D721Med (cell line): ENCODE measurements at places on chromosomes 12 and 14.

- DNase-seq, result no peak
Measured at GRCh38 chr12:124475295-124476010, 92.0 kb downstream of the NCOR2 start.

DNA sequence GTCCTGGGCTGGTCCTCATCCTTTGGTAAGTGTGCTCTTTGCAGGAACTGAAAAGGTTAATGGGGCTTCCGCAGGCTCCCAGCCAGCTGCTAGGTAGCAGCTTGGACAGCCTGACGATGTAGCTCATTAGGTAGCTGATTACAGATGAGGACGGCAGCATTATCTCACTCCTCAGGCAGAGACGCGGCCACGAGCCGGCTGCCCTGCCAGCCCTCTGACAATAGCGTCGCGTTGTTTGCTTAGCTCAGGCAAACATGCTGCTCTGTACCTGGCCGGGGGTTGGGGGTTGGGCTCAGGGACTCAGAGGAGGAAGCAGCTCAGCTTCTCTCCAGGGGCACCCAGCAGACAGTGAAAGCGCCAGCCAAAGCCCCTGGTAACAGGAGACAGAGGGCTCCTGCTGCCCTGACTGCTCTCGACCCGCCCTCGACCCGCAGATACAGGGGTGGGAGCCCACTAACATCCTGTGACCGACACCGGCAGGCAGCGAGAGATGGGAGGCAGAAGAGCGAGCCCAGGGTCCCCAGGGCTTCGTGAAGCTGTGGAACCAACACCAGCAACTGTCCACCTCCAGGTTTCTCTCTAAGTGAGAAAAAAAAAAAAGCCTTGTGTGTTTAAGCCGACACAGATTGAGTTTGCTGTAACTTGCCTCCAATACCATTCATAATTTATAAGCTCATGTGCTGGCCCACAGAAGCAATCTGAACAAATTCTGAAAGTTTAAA, 53.4 kb upstream of the DLK1 start:
- DNase-seq, result no peak

GRCh38 chr14:74014299-74014698, 4.8 kb downstream of the ENTPD5 start:
- DNase-seq, result no peak

DNA sequence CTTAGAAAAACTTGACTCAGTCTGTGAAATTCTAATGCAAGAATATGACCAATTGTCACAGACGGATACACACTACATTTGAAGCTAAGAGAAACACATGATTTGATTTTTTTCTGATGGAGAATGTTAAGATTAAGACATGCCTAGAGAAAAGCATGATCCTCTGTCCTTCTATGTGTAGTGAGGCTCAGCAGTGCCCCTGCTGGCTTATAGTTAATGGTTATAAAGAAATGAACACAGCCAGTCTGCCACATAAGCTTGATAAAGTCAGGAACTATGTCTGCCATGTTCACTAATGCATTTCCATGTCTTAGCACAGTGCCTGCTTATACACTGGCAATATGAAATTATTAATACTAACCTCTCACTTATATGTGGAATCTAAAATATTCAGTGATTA, 168.1 kb upstream of the DAAM1 start:
- DNase-seq, result no peak

DNA sequence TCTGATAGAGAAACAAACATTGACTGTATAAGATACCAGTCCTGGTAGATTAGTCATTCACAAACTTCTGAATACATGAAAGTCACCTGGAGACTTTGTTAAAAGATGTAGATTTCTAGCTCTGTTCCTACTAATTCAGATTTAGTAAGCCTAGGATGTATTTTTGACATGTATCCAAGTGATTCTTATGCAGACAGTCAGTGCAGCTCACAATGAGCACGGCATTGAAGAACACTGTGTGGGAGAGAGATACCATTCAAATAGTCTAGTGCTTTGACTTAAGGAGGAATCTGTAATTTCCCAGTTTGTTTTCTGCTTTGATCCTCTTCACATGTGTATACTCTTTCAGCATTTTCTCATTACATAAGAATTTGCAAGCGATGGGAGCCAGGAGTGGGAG, 68.7 kb upstream of the STXBP6 start:
- no peak for DNase-seq

DNA sequence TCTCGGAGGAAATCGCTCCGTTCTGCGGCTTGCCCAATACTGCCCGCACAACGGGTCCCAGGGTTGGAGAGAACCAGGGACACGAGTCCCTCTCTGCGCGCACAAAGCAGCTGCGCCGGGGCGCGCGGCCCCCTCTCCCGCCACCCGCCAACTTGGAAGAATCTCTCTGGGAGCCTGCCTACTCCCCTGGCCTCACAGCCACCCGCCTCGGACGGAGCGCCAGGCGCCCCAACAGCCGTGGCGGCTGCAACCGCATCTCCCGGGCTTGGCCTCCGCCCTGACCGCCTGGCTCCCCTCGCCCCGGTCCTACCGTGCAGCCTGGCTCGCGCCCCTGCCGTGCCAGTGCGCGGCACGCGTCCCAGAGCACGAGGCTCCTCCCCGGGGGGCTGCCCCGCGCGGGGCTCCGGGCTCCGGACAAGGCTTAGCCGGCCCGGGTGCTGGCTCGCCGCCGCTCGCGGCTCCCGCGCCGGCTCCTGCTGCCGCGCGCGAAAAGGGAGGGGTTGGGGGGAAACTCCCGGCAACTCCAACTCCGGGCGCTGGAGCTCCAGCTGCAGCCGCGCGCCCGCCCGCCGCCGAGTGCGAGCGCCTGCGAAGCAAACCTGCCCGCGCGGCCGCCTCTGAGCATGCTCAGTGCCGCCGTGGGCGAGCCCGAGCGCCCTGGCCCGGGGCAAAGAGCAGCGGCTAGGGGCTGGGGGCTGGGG, at the start of gene STXBP6:
Gene STXBP6 (minus strand): TSS at position 580 of the 701 bp plus-strand sequence. CDS start 75,329 bp downstream, outside the sequence.
- no peak for DNase-seq

DNA sequence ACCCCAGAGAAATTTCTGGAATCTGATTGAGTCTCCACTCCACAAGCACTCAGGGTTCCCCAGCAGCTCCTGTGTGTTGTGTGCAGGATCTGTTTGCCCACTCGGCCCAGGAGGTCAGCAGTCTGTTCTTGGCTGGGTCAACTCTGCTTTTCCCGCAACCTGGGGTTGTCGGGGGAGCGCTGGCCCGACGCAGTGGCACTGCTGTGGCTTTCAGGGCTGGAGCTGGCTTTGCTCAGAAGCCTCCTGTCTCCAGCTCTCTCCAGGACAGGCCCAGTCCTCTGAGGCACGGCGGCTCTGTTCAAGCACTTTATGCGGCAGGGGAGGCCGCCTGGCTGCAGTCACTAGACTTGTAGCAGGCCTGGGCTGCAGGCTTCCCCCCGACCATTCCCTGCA, 23.7 kb downstream of the P2RX4 start:
- DNase-seq, result no peak

GRCh38 chr12:3122841-3123678, 45.9 kb downstream of the TSPAN9 start:
- no peak for DNase-seq

- no peak for DNase-seq
Measured at GRCh38 chr12:75633789-75634188, 122.4 kb upstream of the KRR1 start.

- no peak for DNase-seq
Measured at GRCh38 chr12:102879144-102879763, 37.8 kb downstream of the PAH start.

DNA sequence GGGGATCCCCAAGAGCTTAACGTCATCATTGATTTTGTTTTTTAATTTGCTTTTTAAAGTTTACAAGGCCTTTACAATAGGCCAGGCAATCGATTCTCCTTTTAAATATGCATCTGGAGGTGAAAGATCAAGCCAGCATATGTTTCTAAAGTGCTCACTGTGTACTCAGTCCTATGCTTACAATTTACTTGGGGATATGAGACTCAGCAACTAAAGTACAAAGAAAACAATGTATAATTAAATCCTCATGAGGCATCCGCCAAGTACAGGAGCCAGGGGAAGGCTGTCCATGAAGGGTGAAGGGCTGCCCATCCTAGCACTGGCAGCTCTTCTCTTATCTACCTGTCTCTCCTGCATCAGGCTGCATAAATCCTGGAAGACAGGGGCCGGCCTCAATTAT, 11.8 kb downstream of the CCDC92 start:
- DNase-seq, result no peak

DNA sequence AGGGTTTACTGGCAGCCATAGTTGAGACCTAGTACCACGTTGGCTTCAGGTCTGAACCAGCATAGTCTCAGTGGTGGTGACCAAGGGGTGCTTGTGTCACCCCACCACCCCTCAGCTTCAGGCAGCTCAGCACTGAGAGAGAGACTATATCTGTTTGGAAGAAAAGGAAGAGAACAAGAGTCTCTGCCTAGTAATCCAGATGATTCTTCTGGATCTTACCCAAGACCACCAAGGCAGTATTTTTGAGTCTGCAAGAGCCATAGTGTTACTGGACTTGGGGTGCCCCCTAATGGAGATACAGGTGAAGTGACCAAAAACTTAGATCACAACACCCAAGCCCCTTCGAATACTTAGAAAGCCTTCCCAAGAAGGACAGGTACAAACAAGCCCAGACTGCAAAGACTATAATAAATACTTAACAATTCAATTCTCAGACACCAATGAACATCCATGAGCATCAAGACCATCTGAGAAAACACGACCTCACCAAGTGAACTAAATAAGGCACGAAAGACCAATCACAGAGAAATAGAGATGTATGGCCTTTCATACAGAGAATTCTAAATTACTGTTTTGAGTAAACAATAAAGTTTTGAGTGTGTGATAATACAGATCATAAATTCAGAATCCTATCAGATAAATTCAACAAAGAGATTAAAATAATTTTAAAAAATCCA, 107.0 kb downstream of the HELB start:
- no peak for DNase-seq

DNA sequence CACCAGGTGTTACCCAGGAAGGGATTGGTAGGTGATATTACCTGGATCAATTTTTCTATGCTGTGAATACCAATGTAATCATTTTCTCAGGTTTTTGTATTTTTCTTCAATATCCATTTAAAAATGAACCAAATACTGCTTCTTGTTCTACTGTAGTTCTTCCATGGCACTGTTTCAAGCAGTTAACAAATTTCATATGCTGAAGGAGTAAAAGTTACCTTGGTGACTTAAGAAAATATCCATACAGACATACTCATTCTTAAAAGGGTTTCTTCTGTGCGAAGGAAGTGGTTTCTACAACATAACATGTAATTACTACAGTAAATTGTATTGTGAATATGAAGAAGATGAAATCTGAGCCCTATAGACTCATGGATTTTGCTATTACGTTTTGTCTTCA, 222.5 kb downstream of the TMEM117 start:
- no peak for DNase-seq

- DNase-seq, result no peak
Measured at GRCh38 chr12:29160230-29160629, 11.2 kb downstream of the FAR2 start.

DNA sequence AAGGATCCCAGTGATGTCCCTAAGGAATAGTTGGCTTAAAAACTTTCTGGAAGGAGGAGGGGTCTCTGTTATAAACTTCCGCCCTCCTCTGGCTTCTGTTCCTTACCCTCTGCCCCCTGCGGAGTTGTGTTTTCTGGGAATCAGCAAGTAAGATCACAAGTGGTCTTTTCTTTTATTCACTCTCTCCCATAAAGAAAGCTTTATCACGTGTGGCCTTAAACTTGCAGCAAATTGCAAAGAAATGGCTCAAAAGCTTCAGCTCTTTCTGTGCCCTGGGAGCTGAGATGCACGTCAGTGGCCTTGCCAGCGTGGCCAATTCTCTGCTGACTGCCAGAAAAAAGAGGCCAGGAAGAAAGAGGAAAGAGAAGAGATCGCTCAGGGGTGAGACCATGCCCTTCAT, at the start of gene SLCO1C1:
Gene SLCO1C1 (plus strand): TSS at position 101 of the 400 bp plus-strand sequence. CDS start 4,245 bp downstream, outside the sequence.
- DNase-seq, result no peak

DNA sequence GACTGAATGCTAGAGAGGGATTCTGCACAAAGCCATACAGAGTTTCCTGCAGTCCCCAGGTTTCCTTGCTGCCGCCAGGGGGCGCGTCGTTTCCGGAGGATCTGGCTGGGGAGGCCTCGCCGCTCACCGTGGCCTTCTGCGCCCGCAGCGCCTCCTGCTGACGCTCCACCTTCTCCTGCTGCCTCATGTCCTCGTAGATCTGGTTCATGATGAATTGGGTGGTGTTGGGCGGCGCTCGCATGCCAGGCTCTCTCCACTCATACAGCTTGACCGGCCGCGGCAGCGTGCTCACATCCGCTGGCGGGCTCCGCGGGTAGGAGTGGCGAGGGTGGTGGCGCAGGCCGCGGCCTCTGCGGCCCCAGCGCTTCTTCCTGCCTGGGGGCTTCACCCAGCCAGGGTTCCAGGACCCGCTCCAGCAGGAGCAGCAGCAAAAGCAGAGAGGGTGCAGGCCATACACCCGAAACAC, 987 bp downstream of the CCER1 start:
- DNase-seq, result no peak

- no peak for DNase-seq
Measured at GRCh38 chr12:93972411-93973208, 175.8 kb upstream of the PLXNC1 start.

GRCh38 chr12:118356809-118357256, 15.9 kb downstream of the TAOK3 start:
- DNase-seq, result no peak

- DNase-seq, result no peak
Measured at GRCh38 chr12:54376596-54376995, 7.9 kb downstream of the ZNF385A start.

DNA sequence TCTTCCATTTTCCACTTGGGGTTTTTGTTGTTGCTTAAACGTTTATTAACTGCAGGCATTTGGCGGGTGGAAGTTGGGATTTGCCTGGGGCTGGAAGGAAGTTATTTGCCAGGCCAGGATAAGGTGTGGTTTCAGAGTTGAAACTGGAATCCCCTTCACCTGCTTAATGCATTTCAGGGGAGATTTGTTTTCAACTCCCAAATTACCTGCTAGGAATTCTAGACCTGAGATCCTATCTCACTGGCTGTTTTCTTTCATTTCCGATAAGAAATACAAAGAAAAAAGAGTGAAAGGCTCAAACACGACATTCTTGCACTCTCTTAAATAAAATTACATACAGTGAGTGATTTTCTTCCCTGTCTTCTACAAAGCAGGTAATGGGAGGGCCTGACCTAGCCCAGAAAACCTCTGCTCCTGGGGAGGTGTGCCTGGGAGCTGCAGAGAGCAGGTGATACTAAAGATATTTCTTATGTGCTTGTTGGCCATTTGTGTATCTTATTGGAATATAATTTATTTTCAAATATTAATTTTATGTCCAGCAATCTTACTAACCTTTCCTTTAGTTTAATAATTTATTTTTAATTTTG, 278.2 kb downstream of the ZFP36L1 start:
- DNase-seq, result no peak

- DNase-seq, result no peak
Measured at GRCh38 chr12:39990122-39991101, 115.5 kb downstream of the SLC2A13 start.

- DNase-seq, result no peak
Measured at GRCh38 chr12:109768901-109769670, 55.5 kb downstream of the FAM222A start.

DNA sequence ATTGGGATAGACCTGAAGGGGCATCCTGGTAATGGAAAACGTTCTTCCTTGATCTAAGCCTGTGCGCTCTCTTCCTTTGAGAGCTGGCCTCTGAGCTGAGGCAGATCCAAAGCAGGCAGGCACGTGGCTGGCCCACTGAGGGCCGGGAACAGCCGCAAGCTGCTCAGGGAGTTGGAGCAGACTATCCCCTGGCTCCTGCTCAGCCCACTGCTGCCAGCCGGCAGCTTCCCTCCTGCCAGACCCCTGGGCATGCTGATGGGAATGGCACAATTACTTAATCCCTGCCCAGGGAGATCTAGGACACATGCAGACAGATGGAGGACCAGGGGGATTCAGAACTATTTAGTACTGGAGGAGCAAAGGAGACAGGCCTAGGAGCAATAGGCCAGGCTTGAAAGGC, 14.4 kb downstream of the NEUROD4 start:
- no peak for DNase-seq

GRCh38 chr12:23093488-23093887, 468.5 kb downstream of the ETNK1 start:
- DNase-seq, result no peak
